ENCODE measurements at places on chromosomes 5 and 9.

GRCh38 chr9:86238861-86239770, 20.3 kb downstream of the C9orf153 start:
- no peak for DNase-seq

GRCh38 chr5:104084896-104085295, 522.3 kb upstream of the NUDT12 start:
- DNase-seq, result no peak

- no peak for DNase-seq
Measured at GRCh38 chr9:99253134-99253533, 31.1 kb downstream of the SEC61B start.

DNA sequence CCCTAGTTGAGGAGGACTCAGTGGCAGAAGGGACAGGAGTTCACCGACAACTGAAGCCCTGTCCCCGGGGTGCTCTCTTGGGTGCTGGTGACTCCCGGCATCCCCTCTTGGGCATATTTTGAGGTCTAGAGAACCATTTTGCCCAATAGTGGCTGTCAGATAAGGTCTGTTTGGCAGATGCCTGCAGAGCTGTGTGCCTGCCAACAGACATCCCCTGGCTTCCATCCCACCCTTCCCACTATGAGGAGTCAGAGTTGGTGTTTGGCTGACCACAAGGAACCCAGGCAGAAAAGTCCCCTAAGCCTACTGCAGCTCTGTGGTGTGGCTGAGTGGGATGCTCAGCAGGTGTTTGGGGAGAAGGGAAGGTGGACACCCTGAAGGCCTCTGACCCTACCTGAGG, 207.0 kb downstream of the AUH start:
- no peak for DNase-seq

DNA sequence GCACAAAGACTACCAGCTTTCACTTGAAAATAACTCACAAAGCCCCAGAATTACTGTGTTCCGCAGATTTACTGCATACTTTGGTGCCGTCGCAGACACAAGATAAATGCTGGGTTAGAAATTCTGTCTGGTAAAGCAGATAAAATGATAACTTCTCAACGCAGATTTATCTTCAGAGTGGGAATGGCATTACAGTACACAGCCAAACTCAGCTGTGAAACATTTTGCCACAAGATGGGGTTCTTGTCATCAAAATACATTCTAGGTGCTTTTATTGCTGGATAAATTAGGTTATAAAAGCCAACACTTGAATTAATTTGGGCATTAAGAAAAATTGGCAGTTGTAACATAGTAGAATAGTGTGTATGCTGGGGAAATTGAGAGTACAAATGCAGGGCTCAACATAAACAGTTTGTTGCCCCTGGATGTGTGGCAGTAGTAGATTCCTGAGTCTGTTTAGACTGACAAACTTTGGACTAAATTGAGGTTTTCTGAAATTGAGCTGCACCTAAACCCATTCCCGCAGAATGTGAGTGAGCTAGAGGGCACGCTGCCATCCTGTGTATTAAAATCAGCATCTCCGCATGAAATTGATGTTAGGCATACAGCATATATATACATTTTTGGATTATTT, 61.1 kb downstream of the LMNB1 start:
- DNase-seq, result no peak

GRCh38 chr5:139658501-139658927, 10.4 kb downstream of the CXXC5 start:
- no peak for DNase-seq

DNA sequence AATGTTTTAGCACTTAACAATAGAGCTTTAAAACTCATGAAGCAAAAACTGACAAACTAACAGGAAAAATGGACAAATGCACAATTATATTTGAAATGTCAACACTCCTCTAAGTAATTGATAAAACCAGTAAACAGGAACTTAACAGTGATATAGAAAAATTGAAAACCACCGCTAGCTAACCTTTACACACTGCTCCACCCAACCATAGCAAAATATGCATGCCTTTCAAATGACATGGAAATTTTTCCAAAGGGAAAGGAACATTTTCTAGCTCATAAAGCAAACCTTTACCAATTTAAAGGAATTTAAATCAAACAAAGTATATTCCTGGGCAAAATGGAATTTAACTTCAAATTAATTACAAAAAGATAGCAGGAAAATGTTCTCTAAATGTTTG, 109.2 kb downstream of the ADAMTS19 start:
- no peak for DNase-seq

- no peak for DNase-seq
Measured at GRCh38 chr5:132772291-132773070, 4.6 kb downstream of the SEPTIN8 start.

- DNase-seq, result no peak
Measured at GRCh38 chr9:134555094-134555650, 86.4 kb upstream of the COL5A1 start.

DNA sequence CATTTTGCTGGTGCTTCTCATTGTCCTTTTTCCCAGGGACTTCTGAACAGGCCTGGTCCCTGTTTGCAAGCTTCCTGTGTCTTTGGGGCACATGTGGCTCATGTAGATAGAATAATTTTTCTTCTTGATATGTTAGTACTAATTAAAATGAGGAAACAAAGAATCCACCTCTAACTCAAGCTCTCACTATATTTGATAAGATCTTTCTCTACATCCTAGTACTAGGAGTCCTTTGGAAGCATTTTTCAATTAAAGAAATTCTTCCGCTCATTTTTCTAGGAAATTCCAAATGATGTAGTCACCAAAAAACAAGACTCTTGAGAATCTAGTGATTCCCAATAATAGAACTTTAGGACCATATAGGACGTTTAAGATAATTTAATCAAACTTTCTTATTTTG, 165.3 kb downstream of the SEC61B start:
- no peak for DNase-seq

- no peak for DNase-seq
Measured at GRCh38 chr5:76652809-76653414, 29.7 kb upstream of the F2RL2 start.

DNA sequence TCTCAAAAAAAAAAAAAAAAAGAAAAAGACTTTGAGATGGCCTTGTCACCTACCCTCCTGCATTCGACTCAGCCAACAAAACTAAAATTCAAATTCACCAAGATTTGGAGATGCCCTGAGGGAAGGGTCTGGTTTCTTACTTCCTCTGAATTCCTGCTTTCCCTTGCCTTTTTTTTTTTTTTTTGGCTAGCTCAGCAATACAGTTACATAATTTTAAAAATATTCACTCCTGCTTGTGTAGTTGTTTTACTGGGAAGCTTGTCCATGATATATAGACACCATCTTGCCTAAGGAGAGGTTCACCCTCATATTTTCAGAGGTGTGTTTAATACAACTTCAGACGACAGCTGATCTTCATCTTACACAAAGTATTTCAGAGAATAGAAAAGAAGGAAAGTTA, 21.3 kb upstream of the SERINC5 start:
- no peak for DNase-seq

- no peak for DNase-seq
Measured at GRCh38 chr9:129568560-129569501, 52.1 kb downstream of the C9orf50 start.

DNA sequence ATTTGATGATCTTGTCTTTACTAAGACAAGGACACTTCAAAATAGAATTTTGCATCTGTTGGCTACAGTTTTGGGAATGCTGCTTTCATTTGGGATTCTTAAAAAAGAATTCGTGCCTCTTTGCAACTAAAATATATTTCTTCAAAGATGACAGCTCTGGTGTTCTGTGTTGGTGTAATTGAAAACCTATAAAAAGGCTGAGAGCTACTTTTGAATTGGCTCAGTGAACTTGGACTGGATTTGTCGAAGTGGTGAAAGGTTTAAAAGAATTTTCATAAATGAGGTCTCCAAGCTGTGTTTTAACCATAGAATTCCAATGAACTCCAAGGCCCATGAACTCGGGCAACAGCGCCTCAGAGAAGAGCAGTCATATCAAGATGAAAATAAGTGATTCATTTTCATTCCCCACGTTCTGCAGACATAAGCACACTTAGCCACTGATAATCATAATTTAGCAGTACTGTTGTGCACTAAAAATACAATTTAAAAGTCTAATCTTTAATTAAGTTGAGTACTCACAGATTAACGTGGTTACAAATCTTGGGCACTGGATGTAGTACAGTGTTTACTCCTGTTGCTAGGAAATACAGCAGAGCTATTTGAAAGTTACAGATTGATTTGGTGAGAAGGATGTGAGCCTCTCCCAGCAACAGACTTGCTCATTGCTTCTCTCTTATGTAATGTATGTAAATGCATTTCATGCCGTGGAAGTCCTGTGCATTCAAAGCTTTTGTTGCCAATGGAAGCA, 10.9 kb downstream of the SNCAIP start:
- DNase-seq, result no peak

GRCh38 chr5:33441241-33442177, 744 bp downstream of the TARS1 start:
- DNase-seq, result peak; percentile 16

DNA sequence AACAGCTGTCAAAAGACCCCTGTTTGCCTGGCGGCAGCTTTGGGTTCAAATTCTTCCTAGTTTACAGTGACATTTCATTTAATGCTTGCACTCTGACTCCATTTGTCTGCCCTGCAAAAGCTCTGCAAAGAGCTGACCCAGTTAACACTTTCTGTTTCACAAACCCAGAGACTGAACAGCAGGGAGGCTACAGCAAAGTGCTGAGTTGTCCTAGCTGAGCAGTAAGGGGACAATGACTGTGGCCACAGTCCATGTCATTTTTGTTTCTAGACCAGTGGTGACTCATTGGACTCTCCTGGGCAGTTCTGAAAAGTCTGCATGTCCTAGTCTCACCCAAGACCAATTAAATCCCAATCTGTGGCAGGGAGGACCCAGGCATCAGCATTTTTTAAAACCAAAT, 994.8 kb upstream of the WWC1 start:
- no peak for DNase-seq

DNA sequence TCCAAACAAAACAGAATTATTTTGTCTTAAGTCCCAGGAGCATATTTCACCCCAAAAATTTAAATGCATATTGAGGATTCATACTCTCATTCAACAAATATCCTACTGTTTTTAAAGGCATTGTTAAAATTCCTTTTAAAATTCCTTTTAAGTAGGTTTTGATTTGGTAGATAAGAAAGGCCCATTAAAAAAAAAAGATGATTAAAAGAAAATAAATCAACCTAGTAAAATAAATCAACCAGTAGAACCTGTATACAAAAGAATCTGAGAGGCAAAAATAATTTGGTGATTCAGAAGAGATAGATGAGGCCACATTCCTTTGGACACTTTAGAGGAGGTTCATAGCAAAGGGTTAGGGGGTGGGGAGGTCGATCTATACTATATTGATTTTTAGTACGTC, 585.3 kb upstream of the TLE4 start:
- DNase-seq, result no peak

GRCh38 chr9:99666571-99666970, 155.1 kb upstream of the NR4A3 start:
- DNase-seq, result peak; percentile 4

DNA sequence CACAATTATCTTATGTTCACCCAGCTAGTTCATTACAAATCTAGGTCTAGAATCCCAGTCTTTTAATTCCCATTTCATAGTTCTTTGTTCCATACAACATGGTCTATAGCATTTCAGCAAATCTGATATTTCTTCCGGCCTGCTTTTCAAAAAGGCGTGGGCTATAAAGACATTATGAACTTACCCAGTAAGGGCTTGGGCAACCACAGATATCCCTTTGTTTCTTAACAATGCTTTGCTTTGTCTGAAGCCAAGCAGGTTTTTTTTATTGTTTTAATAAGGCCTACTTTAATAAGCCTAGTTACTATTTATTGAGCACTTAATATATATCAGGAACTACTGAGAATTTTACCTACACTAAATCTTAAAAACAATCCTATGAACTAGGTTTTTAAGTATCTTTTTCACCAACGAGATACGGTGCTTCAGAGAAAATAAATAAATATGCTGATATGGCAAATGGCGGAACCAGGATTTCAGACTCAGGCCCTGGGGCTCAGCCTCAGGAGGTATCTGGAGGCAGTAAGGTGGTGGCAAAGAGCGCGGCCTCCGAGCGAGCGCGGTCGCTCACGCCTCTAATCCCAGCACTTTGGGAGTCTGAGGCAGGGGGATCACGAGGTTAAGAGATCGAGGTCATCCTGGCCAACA, 29.7 kb downstream of the PCA3 start:
- no peak for DNase-seq

DNA sequence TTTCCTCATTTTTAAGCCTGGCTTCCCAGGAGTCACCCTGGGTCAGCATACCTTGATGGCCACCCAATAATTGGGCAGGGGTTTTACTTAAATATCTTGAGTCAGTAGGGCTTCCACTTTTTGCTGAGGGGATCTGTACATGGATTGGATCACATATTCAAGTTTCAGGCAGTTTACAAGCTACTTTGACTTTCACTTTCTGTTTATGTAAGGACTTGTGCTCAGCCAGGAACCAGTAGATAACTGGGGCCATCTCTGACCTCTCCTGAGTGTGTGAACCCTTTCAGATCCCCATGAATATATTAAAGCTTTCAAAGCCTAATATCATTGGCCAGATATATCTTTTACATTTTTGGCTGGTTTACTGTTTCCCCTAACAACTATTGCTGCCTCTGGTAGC, 45.1 kb downstream of the SLCO6A1 start:
- no peak for DNase-seq

GRCh38 chr9:78438211-78438610, 141.3 kb downstream of the PSAT1 start:
- DNase-seq, result no peak

DNA sequence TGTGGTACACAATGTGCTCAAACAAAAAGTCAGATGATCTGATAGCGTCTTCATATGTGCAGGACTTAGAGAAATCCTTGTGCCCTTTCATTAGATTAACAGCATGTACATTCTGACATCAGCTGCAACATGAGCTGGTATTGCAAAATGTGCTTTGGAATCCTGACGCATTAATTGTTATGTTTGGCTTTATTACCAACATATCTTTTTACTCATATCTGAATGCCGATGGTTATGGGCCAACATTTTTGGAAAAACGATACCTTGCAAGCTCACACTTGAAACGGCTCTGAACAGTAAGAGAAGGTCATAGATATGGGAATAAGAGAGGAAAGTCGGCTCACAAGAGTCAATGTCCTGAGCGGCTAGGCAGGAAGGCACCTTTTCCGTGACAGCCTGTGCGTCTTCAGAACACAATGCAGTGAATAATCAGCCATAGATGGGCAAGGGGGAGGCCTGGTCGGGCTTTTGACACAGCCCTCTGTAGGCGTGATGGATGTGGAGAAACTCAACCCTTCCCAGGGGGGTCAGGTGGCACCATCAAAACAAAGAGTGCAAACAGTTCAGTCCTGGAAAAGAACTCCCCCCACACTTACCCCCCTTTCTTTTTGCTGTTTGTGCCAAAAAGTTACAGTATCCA, 36.4 kb upstream of the GAS1 start:
- no peak for DNase-seq

DNA sequence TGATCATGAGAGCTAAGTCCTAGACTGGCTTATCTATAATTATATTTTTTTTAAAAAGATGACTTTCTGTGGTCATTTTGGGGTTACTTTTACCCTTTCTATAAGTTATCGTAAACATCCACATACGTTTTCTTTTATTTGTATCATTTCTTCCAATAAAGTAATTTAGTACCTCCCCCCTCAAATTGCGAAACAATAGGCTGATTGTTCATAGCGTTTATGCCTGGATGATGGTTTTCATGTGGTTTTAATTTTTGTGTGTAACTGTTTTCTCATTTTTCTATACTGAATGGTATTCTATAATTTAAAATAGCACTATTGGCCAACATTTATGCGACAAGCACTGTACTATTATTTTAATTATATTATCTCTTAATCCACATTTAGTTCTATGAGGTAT, 44.5 kb downstream of the SMC5 start:
- no peak for DNase-seq

- DNase-seq, result no peak
Measured at GRCh38 chr5:21644032-21644431, 1209.1 kb downstream of the CDH12 start.

All from central memory CD4-positive, alpha-beta T cell (primary cell).